ENCODE measurements at places on chromosomes 5 and 9.

DNA sequence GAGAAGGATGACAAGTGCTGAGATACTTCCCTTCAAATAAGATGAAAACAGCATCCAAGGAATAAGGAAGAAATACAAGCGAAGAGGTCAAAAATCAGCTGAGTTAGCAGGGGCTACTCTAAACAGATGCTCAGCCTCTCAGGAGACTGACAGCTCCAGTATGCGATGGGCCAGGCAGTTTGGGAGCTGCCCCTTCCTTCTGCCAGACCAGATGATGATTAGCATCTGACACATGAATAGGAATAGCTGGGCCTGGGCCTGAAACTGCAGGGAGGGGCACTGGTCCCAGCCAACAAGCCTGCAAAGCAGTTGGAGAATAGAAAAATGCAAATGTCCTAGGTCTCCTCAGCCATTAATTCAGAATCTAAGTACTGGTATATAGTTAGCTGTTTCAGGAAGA, 13.1 kb upstream of the MAP3K1 start:
- DNase-seq: no peak

DNA sequence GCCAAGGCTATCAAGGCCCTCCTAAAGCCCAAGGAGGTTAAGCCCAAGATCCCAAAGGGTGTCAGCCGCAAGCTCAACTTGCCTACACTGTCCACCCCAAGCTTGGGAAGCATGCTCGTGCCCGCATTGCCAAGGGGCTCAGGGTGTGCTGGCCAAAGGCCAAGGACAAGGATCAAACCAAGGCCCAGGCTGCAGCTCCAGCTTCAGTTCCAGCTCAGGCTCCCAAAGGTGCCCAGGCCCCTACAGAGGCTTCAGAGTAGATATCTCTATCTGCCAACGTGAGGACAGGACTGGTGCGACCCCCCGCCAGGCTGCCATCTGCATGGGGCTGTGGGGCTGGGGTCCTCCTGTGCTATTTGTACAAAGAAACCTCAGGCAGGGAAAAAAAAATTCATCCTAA, 3.3 kb downstream of the HOMER1 start:
- DNase-seq: no peak

GRCh38 chr9:99336531-99336930, 114.4 kb downstream of the SEC61B start:
- no peak for DNase-seq

DNA sequence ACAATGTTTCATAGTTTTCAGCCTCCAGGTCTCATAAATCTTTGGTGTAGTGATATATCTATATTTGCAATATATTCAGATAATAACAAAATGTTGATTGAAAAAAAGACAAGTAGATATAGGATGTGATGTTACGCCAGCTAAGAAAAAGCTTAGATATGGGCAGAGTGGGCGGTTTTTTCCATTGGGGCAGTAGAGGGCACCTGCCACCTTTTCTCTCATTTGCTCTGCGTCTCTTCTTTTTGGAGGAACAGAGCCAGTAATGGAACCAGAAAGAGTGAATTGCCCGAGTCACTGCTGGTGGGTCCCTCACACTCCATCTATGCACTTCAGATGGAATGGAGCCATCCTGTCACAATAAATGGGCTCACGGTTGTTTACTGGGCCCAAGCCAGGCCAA, 62.1 kb upstream of the FANCC start:
- DNase-seq: no peak

- no peak for DNase-seq
Observed at GRCh38 chr9:132026932-132027585, 52.6 kb downstream of the MED27 start.

DNA sequence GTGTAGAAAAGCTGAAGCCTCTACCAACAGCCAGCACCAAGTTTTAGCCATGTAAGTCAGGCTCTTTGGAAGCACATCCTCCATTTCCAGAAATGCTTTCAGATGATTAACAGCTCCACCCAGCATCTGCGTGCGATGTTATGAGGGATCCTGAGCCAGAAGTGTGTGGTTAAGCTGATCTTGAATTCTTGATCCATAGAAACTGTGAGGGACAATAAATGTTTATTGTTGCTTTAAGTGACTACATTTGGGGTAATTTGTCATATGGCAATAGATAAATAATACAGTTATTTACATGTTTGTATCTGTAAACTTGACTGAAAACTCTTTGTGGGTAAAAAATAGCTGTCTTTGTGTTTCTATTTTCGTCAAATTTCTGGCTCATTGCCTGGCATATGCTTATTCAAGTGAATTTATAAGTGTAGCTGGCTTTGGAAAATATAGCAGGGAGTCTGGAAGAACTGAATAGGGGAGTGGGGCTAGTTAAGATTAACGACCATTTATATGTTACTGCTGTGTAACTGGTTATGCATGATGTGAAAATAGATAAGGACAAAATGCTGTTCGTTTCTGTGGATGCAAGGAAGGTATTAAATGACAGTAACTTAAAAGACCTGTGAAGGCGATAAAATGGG, 234.1 kb downstream of the LRRC70 start:
- no peak for DNase-seq

DNA sequence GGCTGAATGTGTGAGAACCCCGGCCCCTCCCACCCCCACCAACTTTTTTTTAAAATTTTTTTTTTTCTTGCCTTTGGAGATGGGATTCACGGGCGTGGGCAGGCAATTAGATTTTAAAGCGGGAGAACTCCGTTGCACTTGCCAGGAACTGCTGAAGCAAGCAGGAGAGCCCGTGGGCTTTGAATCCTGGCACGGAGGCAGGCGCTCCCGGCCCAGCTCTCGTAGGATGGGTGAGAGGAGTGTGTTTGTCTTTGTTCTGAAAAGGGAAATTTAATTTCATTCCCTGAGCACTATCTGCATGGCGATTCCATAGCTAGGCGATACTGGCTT, 54.3 kb upstream of the BOD1 start:
- no peak for DNase-seq

DNA sequence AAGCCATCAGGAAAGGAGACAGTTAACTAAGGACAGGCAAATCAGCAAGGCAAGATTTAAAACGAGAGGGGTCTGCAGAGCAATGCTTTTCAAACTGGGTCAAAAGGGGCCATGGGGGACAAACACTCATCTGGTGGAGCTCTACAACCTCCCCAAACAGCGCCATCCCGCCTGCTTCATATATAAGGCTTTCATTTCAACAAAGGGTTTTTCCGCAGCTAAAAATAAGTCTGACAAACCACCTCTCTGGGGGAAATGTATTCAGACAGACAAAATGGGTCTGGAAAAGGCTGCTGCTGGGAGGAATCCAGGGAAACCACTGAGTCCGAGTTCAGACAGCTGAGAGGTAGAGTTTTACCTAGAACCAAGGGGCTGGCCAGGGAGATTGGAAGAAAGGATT, 8.3 kb upstream of the SEPTIN8 start:
- DNase-seq: no peak

DNA sequence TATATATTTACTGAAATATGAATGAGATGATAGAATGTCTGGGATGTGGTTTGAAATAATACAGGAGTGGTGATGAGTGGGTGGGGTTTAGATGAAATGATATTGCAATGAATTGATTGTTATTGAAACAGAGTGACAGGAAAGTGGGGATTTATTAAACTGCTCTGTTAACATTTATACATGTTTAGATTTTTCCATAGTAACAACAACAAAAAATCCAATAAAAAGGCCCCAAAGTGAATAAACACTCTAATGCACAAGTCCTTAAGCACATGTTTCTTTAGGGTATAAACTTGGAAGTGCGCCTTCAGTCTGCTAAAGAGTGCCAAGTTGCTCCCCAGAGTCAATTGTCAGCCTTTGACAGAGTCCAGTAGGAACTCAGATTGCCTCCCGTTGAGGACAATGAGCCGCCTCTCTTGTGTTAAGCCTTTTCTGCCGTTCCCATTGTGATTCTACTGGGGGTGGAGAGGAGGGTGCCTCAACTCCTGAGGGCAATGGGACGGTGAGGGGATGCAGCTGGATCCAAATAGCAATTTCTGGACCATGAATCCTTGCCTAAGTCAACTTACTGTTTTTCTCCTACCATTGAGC, 112.3 kb downstream of the SLC28A3 start:
- DNase-seq: no peak

GRCh38 chr9:76812591-76812990, 48.4 kb downstream of the PCA3 start:
- DNase-seq: no peak

GRCh38 chr9:136546697-136547501, 1.1 kb upstream of the NOTCH1 start:
- DNase-seq: no peak

DNA sequence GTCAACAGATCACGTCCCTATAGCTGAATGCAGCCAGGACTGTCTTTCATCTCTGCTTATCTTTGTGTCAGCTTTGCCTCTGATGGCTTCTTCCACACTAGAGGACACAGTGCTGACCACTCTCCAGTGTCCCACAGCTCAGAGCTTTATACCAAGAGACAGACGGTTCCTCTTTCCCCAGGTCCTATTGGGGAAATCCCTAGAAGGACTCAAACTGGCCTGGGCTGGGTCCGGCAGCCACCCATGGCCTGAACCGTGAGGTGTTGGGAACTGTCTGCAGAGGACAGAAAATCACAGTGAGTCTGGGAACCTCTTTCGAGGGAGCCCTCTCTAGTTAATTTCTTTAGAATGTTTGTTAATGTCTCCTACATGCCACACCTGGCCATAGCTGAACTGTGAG, 68.3 kb upstream of the SHB start:
- no peak for DNase-seq

GRCh38 chr9:134595014-134595413, 46.6 kb upstream of the COL5A1 start:
- no peak for DNase-seq

DNA sequence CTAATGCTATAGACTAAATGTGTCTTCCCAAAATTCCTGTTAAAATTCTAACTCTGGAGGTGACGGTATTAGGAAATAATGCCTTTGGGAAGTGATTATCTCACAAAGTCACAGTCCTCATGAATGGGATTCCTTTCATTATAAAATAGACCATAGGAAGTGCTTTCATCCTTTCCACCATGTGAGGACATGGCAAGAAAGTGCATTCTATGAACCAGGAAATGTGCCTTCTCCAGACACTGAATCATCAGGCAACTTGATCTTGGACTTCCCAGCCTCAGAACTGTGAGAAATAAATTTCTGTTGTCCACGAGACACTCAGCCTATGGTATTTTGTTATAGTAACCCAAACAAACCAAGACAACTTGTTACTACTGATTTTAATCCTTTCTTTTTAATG, 582.4 kb upstream of the C9orf72 start:
- DNase-seq: no peak

DNA sequence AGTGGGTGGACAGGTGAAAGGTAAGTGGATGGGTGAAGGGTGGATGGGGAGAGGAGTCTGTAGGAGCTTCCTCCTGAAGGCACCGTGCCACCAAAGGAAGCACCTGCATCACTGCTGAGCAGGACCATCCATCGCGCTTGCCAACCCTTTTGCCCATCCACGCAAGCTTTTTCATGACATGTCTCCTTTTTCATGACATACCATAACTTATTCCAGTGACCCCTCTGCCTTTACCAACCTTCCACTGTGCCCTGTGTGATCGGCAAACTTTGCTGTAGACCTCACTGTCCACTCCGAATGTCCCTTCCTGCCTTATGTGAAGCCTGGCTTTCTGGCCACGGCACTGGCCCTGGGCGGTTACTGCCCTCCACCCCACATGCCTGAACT, 13.4 kb downstream of the FLT4 start:
- DNase-seq: no peak

DNA sequence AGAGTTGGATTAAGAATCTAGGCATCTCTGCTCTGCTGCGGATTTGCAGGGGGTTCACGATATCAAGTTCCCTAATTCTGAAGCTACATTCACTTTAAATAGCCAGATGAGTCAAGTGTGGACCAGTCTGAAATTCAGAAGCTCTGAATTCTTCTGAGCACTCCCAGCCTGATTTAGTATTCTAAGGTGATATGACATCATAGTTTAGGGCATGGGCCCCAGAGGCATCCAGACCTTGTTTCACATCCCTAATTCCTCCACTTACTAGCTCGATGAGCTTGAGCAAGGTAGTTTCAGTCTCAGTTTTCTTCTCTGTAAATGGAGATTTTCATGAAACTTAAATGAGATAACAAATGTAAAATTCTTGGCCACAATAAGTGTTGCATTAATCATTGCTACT, 65.2 kb downstream of the TMEM167A start:
- no peak for DNase-seq

DNA sequence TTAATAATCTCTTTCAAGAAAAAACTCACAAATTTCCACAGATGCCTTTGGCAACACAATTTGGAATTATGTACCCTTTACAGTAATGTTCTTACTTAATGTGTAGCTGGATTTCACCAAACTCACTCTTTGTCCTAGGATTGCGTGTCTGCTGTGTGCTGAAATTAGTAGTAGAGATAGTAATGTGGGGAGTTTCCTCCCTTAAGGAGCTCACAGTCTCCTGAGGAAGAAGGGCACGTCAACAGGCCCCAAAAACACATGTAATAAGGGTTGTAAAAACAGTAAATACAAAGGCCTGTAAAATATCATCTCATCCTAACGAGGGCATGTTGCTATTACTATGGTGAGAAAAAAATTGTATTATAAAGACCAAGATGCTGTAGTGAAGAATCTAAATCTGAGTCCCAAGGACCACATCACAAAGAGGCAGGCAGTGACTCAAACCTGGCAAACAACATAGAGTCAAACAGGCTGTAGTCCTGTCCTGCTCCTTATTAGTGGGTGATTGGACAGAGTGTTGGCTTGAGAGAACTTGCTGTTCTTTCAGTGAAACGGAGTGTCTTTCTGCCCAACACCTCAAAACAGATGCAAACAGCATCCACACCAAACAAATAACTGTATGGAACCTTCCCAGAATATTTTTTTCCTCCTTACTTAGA, 83.2 kb upstream of the PAPPA start:
- DNase-seq: no peak

DNA sequence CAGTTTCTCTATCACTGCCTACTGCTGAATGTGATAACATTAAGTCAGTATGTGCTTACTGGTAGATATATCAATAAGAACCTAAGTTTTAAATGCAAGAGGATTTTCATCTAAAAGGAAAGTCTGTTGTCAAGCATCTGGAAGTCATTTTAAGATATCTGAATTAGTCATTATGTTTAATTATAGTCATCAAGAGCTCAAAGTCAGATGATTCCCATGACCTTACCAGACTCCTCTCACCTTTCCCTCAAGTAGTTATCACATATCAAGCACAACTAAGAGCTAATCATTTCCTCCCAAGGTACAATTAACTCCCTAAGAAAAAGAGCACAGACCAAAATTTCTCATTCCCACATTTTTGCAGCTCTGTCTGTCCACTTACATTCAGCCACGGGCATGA, 45.5 kb downstream of the PUM3 start:
- no peak for DNase-seq

DNA sequence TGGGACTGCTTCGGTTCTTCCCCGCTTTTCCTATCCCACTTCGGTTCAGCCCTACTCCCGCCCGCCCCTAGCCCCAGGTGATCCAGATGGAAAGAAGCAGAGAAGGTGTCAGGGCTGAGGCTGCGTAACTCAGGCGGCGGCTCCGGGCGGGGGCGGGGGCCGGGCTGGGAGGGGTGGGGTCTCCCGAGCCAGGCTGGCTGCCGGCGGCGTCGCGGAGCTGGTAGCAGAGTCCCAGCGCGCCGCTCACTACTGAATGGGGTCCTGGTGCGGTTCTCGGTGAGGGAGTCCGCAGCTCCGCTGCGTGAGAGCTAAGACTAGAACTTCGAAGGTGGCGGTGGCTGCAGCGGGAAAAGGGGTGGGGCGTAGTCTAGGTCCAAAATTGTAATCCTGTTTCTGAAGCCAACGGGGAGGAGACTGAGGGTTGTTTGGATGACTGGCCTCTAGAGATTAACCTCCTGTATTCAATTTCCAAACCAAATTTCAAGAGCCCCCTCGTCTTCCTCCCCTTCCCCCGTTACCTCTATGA, 1.4 kb downstream of the PRR16 start:
- no peak for DNase-seq

GRCh38 chr5:131635684-131636572, 899 bp upstream of the RAPGEF6 start:
- peak; percentile 23 for DNase-seq

- no peak for DNase-seq
Observed at GRCh38 chr9:129322022-129322621, 144.1 kb upstream of the IER5L start.
